Stimulated activated CD8-positive, alpha-beta memory T cell treated with anti-CD3 and anti-CD28 coated beads, Interleukin-2, amount 100 ng/mL, for 48 hours (primary cell): ENCODE measurements at places on chromosomes 3 and 15.

DNA sequence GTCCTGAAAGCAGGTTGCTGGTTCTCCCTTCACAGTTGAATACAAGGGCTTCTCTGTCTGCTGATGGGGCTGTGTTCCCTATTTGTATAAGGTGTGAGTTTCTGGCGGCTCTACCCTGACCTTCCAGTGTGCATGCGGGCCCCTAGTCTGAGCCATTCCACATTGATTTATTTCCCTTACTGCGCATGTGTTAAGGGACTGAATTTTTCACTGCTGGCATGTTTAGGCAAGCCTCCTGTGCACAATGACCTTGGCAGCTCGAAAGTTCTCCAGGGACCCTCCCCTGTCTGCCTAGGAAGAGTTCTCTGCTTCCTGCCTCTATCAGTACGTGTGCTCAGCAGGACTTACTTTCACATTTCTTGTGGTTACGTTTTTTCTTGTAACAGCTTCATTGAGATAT is 11.4 kb downstream of the TRAK1 start:
- no peak for DNase-seq

- no peak for DNase-seq
Measured at GRCh38 chr15:97567411-97567810, 393.1 kb upstream of the ARRDC4 start.

DNA sequence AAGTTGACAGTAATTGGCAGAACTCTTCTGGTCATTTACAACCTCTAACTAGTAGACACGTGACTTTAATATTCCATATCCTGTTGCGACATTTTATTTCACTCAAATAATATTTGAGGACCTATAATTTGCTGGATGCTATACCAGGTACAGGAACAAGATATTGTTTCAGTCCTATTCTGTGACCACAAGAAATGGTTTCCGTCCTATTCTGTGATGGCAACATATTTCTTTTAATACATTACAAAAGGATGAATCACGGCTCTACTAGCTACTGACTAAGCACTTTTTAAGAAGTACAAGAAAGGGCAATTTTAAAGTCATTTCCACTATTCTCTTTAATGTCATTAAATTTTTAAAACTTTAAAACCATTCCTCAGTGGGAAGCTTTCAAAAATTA is 400.2 kb downstream of the CNTN3 start:
- DNase-seq: no peak

DNA sequence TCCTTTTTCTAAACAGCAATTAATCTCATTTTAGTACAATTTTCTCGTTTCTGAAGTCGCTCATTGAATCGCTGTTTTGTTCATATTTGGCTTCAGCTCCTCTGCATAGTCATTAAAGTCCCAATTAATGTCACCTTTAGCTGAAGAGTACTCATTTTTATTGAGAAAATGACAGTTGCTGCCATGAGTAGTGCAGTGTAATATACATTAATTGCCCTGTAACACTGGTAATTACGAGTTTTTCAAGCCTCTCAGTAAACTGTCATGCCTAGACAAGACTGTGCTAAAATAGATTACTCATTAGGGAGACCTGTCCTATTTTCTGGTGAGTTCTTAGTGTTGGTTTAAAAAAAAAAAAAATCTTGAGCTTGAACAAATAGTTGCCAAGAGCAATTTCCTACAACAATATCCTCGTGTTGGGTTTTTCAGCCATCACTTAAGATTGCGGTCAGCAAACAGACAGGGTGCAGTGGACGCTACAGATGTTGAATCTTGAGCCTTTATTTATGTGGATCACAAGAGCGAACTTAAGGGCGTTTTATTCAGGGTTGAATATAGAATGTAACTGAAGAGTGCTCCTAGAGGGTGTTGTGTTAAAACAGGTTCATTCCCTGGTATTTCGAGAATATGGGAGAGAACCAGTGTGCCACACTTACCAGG is 176.0 kb downstream of the CDIN1 start:
- DNase-seq: no peak

- DNase-seq: no peak
Measured at GRCh38 chr15:80328496-80328895, 75.7 kb upstream of the ARNT2 start.

GRCh38 chr3:170321321-170322034 is 36.0 kb upstream of the SKIL start:
- DNase-seq: no peak

DNA sequence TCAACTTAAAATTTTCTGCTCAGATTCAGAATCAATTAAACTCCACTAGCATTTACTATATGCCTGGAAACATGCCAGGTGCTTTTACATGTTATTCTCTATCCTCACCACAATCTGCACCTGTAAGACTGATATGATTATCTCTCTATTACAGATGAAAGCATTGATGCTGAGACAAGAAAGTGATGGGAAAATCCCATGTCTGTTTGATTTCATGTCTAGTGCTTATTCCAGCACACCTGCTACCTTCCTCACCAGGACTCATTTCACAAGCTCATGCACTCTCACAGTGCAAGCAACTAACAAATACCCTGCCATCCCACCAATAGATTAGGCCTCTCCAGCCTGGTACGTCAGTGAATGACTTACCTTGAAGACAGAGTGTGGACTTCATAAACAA is 25.0 kb upstream of the BCL6 start:
- no peak for DNase-seq

DNA sequence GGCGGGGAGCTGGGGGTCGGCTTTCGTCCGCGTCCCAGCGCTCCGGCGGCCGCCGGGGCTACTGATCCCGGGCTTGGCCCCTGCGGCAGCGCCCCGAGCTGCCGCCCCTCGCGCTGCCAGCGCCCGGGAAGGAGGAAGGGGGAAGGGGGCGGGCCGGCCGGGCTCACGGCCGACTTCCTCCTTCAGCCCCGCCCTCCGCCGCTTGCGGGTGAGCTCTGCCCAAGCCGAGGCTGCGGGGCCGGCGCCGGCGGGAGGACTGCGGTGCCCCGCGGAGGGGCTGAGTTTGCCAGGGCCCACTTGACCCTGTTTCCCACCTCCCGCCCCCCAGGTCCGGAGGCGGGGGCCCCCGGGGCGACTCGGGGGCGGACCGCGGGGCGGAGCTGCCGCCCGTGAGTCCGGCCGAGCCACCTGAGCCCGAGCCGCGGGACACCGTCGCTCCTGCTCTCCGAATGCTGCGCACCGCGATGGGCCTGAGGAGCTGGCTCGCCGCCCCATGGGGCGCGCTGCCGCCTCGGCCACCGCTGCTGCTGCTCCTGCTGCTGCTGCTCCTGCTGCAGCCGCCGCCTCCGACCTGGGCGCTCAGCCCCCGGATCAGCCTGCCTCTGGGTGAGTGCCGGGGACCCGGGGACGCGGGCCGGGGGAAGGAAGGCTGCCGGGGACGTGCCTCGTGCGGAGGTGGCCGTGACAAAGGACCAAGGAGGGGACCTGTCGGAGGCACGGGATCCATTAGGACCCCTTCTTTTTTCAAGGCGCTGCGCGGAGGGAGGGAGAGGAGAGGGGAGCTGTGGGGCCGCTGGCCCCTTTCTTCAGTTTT is at the start of gene SEMA4B:
Gene SEMA4B (plus strand): TSS at position 201 of the 814 bp plus-strand sequence. CDS start 249 bp downstream, at position 450.
- peak; percentile 54 for DNase-seq

DNA sequence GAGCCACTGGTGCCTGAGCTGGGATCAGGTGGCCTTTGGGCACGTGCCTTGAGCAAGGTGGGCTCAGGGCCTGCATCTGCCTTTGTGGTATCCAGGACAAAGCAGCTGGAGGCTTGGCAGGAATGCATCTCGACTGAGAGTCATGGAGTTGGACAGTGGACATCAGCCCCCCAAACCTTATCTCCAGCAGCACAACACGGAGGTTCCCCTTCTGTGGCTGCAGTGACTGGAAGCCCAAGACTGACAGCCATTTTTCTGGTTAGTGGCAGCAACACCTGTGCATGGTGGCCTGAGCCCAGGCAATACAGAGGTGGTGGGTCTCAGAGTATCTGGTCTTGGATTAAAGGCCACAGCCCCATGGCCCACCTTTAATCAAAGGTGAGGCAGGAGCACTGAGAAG is 27.8 kb upstream of the TSEN2 start:
- DNase-seq: no peak

DNA sequence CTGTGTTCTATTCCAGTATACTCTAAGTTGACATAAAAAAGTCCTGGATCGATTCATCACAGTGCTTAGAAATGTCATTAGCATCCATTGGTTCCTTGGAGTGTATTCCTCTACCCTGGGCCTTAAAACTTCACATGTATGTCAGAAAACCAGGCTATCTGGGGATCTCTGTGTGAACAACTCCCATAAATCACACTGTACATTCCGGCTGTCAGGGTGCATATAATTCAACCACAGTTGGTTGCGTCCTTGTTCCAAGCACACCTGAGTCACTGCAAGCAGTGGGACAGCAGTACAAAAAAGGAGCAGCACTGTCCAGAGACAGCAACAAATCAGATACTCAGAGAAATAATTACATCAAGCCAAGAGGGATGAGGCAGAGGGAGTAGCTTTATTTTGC is 52.4 kb downstream of the PDZRN3 start:
- DNase-seq: no peak

GRCh38 chr3:83953417-83954089 is 1005.2 kb upstream of the CADM2 start:
- DNase-seq: no peak

DNA sequence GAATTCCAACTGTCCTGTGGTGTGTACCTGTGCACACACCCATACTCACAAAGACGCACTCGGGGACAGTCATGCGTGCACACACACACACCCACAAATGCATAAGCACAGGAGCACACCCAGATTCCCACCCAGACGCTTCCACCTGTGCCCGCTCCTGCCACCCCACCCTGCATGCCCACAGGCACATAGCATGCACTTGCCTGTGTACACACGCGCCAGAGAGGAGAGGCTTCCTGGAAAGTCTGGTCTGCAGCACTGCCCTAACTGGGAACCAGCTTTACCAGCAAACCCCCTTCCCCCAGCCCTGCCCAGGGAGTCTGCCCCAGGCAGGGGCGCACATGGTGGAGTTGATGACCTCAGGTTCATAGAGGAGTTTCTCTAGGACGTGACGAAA is 246.2 kb downstream of the UACA start:
- DNase-seq: no peak
